ENCODE measurements at places on chromosomes 1 and 21.

DNA sequence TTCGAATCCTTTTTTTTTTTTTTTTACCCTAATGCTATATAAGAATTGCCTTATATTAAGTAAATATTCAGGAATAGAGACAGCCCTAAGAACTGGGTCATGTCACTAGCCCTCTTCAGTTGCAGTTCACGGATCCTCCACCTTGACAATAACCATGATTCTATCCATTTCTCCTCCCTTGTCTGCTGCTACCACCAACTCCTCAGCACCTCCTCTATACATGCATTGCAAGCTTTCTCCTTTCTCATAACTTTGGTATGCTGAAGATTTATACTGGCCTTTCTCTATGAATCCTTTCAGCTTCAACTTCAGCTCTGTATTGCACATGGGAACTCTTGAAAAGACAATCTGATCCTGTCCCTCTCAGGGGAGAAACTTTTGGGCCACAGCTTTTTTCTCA, 14.3 kb upstream of the DR1 start:
- no peak for DNase-seq

- no peak for DNase-seq
Measured at GRCh38 chr1:101781201-101781831, 215.4 kb downstream of the OLFM3 start.

GRCh38 chr1:176058686-176059085, 148.4 kb downstream of the COP1 start:
- DNase-seq, result no peak

- no peak for DNase-seq
Measured at GRCh38 chr1:117930173-117930447, 571 bp downstream of the WDR3 start.

- DNase-seq, result no peak
Measured at GRCh38 chr1:158506369-158506987, 34.5 kb downstream of the OR10R2 start.

- no peak for DNase-seq
Measured at GRCh38 chr1:6385488-6386191, 7.9 kb downstream of the ACOT7 start.

DNA sequence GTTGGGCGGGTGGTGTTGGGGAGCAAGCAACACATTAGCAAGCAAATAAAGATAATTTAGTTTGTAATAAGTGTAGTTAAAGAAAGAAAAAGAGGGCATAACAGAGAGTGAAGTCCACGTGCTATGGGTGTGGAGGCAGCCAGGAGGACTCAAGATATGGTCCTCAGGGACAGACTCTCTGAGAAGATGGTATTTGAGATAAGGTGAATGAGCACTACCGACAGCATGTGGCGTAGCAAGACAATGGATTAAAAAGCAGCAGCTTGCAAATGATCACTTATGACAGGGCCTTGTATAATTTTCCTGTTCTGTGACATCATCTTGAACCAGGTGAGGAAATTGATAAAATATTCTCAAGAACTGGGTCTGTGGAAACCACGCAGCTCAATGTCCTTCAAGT, 487.8 kb downstream of the PCP4 start:
- no peak for DNase-seq

DNA sequence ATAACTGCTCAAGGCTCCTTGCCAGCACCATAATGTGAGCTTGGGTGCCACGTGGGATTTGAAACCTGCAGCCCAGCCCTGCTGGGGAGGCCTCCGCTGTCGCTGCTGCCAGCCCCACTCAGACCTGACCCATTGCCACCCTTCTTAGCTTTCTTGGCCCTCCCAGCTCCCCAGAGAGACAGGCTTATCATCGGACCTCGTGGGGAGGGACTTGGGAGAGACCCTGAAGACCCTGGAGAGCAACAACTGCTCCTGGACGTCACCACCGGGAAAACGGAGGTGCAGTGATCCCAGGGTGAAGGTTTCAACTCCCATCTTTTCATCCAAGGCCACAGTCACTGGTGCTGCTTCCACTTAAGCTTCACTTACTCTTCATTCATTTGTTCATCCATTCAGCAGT, 596.1 kb downstream of the PTPRU start:
- DNase-seq, result no peak

- DNase-seq, result no peak
Measured at GRCh38 chr1:2018217-2019171, 651 bp upstream of the GABRD start.

- DNase-seq, result no peak
Measured at GRCh38 chr1:226497276-226497833, 51.2 kb upstream of the STUM start.

- DNase-seq, result peak; percentile 14
Measured at GRCh38 chr1:233394860-233395717, 67.6 kb downstream of the MAP3K21 start.

DNA sequence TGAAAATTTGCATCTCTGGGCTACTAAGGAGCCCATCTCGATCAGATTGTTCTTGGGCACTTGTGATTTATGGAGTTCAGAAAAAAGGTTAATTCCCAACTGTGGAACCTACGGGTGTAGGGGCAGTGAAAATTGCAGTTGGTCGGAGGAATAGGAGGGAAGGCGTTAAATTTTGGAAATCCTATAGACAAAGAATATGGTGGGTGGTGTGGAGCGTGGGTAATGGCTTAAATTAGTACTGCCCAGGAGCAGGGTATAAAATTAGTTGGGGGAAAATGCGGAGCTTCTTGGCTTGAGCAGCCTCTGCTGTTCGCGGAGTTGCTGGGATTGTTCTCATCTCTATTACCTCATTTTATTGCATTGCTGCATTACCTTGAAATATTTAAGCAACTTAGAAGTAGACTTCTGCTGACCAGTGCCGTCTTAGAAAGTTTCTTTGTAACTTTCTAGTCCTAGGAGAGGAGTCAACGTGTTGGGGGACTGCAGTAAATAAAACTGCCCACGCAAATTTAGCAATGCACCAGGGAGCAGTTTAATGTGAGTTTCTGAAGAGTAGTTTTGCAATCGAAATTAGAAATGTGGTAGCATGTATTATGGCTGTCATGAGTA, 514 bp downstream of the S1PR1 start:
- no peak for DNase-seq

DNA sequence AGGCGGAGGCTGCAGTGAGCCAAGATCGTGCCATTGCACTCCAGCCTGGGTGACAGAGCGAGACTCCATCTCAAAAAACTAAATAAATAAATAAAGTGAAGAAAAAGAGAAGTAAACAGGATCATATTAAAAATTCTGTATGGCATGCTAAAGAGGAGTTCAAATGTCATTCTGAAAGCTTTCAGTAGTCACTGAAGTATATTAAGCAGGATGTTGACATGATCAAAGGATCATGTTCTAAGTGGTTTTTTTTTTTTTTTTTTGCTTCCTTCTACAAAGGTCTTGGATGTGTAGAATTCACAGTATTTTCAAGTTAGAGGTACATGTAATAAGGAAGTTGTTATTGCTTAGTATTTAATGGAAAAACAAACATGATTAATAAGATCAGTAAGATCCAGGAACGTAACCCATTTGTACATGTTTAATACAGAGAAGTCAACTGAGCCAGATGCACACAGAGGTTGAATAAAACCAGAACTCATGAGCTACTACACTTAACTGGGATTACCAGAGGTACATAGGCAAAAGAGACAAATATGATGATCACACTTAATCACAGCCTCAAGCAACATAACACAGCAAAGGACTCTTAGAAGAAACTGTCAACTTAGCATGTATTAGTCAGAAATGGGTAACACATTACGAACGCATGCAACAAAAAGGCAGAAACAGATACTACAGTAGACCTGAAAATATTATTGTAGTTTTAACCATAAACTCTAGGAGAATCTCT, 12.2 kb downstream of the CDC42BPA start:
- DNase-seq, result no peak

- peak; percentile 69 for DNase-seq
Measured at GRCh38 chr1:53583021-53583867, 124.0 kb downstream of the DMRTB1 start.

DNA sequence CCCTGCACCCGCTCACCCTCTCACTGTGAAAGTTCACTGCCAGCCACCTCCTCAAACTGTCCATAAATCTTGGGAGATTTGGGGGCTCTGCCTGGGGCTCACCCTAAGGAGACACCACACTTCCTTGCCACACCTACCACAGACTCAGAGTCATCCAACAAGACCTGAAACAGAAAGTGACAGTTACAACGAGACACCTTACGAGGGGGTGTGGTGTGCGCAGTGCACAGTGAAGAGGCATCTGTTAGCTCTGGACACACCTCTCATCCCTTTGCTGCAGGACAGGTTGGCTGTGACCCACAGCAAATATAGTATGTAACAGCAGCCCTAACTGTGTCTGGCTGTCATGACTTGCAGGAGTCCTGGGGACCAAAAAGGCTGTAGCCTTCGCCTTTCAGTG, 190.2 kb downstream of the NR5A2 start:
- no peak for DNase-seq

DNA sequence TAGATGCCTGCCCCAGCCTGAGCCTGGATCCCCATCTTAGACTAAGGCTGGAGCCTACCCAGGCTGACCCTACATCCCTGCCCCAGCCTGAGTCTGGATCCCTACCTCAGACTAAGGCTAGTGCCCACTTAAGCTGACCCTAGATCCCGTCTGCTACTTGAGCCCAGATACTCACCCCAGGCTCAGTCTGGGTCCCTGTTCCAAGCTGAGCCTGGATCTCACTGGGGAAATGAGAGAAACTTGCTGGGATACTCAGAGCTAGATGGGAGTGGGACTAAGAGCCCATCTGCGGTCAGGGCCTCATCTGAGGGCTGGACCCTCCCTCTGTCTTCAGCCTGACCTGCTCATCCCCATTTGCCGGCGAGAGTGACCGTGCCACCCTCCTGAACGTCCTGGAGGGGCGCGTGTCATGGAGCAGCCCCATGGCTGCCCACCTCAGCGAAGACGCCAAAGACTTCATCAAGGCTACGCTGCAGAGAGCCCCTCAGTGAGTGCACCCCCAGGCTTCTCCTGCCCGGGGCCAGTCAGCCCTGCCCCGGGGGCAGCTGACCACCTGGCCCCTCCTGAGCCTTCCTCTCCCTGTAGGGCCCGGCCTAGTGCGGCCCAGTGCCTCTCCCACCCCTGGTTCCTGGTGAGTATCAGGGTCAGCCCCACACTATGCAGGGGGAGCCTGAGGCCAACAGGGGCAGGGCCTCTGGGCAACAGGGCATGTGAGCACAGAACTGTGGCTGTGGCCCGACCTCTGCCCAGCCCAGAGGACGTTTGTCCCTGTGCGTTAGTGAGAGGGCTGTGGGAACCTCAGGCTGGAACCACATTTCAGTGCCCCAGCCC, 36.8 kb downstream of the TRIM11 start:
- no peak for DNase-seq

DNA sequence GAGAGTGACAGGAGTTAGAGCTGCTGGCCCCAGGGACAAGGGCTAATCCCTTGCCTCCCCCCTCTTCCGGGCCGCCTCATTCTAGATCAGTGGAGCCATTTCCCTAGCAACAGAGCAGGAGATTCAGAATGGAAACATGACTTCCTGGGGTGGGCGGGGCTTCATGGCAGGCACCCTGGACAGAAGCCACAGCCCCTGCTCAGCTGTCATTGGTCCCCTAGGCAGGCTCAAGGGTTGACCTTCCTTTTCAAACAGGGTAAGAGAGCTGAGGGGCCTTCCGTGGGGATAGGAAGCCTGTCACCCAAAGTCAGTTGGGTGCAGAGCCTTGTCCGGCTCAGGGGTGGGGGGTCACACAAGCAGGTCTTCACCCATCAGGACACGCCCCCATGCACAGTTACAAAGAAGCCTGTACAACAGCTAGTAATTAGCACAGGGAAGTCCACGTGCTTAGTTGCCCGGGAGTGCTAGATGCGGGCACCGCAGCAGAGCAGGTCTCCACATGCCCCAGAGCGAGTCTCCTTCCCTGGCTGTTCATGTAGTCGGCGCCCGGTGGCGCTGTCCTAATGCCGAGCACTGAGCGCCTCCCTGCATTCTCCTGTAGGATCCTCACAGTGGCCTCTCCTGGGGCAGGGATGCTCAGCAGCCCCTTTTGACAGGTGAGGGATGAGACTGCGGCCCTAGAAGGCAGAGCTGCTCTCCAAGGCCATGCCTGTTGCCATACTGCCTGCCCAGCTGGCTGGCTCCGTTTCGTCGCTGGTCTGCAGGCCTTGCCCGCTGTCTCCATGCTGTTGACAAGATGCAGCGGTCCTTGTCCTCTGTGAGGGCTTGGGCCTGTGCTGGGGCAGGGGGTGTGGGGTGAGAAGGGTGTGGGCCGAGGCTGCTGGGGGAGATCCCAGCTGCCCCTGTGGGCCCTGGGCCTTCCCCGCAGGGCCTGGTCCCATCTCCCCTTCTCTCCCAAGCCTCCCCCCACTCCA, 5.1 kb downstream of the TMEM201 start:
- no peak for DNase-seq

DNA sequence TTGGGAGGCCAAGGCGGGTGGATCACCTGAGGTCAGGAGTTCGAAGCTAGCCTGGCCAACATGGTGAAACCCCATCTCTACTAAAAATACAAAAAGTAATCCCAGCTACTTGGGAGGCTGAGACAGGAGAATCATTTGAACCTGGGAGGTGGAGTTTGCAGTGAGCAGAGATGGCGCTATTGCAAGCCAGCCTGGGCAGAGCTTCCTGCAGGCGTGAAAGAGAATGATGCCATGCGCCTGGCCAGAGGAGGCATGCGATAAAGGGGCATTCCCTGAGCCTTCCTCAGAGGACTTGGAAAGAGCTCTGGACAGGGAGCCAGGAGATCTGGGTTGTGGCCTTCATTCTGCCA, 3.2 kb downstream of the E2F2 start:
- DNase-seq, result no peak

DNA sequence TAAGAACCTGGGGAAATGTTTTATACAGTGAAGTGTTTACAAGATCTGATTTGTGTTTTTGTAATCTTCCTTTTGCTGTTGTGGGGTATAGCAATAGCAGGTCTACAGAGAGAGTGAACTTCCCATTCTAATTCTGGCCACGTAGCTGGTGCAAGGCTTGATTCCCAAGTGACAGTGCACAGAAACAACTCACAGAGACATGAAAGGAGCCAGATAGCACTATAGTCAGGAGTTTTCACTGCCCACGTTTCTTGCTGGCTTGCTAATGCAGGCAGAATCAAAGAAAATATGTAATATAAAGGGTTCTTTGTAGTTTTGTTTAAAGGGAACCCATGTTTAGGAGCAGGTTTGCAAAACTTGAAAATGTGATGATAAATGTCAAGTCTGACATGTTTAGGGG, 170.9 kb upstream of the IVNS1ABP start:
- no peak for DNase-seq

GRCh38 chr1:208631506-208631905, 387.3 kb upstream of the PLXNA2 start:
- DNase-seq, result no peak

DNA sequence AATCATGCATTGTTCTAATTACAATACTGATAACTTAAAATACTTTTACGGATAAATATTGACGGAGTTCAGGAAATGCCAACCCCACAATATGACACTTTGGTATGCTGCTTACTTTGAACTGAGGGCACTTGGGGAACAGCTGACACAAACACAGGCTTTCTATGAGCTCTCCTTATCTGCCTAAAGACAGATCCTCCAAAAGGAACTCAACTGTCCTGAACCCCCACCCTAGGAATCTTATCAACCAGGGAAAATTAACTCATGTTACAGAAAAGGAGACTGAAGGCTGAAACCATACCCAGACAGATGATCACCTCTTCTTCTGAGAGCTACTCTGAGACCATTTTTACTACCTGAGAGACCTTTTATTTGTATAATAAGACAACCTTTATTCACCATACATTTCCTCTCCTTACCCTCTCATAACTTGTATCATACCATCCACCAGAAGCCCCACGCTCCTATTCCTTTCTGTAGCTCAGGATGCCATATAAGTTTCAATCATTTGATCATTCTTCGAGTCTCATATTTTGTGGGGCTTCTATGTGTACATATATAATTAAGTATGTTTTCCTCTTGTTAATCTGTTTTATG, 239.5 kb downstream of the FAF1 start:
- no peak for DNase-seq

Measured in BJ (cell line).